ENCODE measurements at places on chromosomes 6 and 20. TPM values are rescaled to one million over a fixed set of nuclear protein-coding genes. Genes with fewer than 3 reads are reported as not detected.

OPRM1 gene
- polyA plus RNA-seq: not detected

TDRD6 gene
- 0.25 TPM for polyA plus RNA-seq

MYMX gene
- polyA plus RNA-seq: not detected

SCRT2 gene
- not detected for polyA plus RNA-seq

GPX5 gene
- polyA plus RNA-seq: not detected

POPDC3 gene
- polyA plus RNA-seq: 15.9 TPM

TTBK1 gene
- not detected for polyA plus RNA-seq

FHL5 gene
- not detected for polyA plus RNA-seq

Measured in keratinocyte (primary cell).